Left lung (tissue), 14 donors: ENCODE measurements at places on chromosomes 4 and X. TPM values are rescaled to one million over a fixed set of nuclear protein-coding genes. Genes with fewer than 3 reads are reported as not detected.
A peak's percentile ranks its signal among the peaks of the same experiment; 100 is the strongest.

DNA sequence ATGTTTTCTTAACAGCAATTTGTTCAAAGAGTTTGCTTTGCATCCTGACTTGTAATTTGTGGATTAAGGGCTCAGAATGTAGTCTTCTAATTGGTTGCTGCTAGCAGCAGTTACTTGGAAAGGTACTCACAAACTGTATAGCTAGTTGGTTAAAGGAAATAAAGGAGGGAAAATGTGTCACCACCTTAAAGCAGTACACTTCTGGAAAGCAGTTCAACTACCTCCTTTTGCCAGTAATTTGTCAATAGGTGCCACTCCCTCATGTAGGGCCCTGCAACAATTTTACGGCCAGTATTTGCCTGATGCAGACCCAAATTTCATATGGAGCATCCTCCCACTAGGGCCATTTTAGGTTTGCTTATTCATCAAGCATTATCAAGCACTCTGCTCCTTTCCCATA is 20.8 kb downstream of the AMOT start:
- no peak for DNase-seq

- no peak for DNase-seq
Measured at GRCh38 chr4:82038936-82039335, 334.9 kb downstream of the HNRNPD start.

DNA sequence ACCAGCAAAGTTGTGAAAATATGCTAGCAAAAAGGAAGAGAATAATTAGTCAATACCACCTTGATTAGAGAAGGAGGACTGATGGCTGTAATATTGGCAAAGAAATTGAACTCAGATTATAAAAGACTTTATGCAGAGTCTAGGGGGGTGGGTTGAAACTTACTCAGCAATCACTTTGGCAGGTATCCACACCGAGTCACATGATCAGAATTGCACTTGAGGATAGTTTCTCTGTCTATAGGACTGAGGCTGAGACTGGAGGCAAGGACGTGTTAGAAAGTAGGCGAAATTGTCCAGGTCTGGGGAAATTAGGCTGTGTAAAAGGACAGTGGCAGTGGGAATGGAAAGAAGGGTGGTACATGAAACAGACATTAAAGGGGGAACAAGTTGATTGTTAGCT is 284.4 kb downstream of the ARHGAP24 start:
- no peak for DNase-seq

DNA sequence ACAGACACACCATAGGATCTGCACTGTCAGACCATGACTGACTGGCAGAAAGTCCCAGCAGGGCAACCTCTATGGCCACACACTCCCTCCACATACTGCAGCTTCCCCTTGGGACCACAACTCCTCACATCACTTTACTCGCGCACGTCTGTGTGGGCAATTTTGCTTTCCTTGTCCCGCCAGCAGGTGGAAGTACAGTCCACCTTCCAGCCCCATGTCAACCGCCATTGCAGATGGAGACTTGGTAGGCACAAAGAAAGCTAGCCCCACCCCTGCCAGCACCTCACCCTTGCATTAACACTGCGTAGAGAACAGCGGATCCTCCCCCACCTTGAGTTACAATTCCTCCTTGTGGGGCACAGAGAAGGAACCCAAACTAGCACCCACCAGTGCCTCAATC is 74.4 kb upstream of the NAP1L2 start:
- DNase-seq = no peak

GRCh38 chrX:17725181-17725580 is 12.1 kb upstream of the SCML1 start:
- no peak for DNase-seq

DNA sequence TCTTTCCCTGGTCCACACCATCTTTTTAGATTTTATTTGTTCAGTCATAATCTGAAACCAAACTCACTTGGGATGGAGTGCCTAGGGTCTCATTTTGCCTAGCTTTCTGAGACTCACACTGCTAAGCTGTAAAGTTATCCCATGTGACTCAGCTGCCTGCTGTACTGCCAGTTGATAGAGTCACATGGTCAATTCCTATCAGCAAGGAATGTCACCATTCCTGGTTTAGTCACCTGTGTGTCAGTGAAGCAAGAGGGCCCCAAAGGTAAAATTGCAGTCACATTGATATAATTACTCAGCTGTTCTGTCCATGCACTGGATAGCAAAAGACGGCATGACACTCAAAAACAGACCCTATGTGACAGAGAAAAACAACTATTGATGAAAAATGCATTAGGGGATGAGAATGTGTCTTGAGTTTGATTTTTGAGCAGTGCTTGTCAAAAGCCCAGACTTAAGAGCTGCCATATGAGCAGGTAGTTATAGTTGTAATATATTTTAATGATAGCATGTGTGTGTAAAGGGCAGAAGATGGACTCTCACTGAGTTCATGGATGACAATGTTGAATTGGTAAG is 413.2 kb downstream of the PPARGC1A start:
- no peak for DNase-seq

- DNase-seq = no peak
Measured at GRCh38 chr4:162871990-162872389, 294.7 kb downstream of the NAF1 start.

DNA sequence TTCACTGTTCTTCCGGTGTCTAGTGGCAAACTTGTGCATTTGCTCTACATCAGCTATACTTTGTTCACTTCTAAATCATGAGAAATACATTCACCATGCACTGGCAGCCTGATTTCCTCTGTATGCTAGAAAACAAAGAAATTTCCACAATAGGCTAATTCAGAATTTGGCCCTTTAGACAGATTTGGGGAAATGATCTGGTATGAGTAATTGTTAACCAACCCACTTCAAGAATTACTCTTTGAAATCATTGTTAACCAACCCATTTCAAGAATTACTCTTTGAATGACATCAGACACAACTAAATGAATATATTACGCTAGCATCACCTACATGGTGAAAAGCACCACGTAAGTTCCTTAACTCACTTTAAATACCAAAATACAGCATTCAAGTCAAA is 14.6 kb downstream of the APBB2 start:
- no peak for DNase-seq

GRCh38 chr4:47088298-47088697 is 56.9 kb downstream of the GABRB1 start:
- no peak for DNase-seq

GRCh38 chrX:19543951-19544381 is 28.7 kb upstream of the MAP3K15 start:
- no peak for DNase-seq

DNA sequence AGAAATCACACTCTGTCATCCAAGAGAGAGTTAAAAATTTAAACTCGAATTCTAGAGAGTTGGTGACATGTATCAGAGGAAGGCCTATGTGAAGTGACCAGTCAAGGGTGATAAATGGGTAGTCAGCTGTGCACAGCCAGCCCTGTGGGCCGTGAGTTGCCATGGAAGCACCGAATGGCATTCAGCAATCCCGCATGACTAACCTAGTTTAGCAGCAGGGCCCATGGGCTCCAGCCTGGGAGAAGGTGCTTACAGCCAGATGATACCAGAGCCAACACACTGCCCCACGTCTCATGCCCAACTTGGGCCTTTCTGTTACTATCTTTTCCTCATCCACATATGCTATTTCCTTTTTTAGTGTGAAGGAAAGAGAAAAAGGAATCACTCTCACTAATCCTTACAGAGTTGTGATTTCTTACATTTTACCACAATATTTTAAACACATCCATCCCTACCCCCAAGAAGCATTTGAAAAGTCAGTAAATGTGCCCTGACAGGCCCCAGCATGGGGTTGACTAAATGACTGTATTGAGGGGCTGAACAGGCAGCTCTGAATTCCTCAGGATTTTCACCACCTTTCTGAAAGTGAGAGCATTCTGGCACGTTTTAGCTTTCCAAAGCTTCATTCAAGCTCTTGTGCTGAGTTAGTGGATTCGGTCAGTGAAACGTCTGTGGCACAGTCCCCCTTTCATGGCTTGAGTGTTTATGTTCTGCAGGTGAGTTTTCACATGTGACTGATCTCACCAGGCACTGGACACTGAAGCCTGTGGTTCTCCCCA is 104.2 kb downstream of the AFF1 start:
- peak; percentile 74 for DNase-seq

GRCh38 chr4:33537527-33537926 is 2706.8 kb downstream of the ARAP2 start:
- no peak for DNase-seq

DNA sequence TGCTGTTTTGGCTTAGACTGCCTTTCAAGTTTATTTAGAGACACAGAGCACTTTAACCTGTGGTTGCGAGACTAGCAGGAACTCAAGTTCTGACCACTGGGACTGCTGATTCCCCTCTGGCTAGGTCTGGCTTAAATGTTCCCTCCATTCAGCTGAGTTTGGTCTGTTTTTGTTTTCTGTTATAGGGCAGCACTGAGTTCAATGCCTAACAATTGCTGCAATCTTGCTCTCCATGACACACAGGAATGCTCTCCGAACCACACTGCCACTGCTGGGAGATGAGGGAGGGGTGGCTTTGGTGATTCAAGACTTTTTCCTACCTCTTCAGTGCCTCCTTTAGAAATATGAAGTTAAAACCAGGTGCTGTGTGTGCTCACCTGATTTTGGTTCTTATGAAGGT is 106.3 kb upstream of the EOLA2 start:
- no peak for DNase-seq

The ARR3 gene
- total RNA-seq = not detected

The OCIAD1 gene
- total RNA-seq = 125 TPM

The IL2RG gene
- total RNA-seq = 36.0 TPM

The ADH1A gene
- 1.3 TPM for total RNA-seq

The CLGN gene
- total RNA-seq = 0.55 TPM

The GABRE gene
- total RNA-seq = 20.0 TPM

The CCDC110 gene
- 1.3 TPM for total RNA-seq
